ENCODE measurements at places on chromosomes 6 and 20. TPM values are rescaled to one million over a fixed set of nuclear protein-coding genes. Genes with fewer than 3 reads are reported as not detected.
A peak's percentile ranks its signal among the peaks of the same experiment; 100 is the strongest.

- no peaks in the 10 kb centered on the region for H3K4me1 ChIP-seq
- H3K4me3 ChIP-seq, result no peak overlapping the region
These were observed 141.7 kb downstream of the MTFR2 start for GRCh38 chr6:136108361-136108945.

DNA sequence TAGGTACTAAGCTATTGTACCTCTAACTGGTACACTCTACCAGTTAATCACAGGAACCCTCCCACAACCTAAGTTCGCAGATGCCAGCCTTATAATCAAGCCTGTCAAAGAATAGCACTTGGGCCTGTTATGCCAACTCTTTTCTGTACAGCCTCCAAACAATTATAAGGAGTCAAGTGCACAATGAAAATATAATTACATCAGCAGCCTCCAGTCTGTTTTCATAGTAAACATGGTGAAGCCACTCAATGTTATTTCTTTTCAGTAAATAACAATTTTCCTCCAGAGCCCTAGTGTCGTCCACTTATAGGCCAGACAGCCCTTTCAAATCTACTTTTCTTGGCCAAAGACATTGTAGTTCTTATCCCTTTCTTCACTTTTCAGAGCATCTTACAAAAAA lies 82.7 kb upstream of the CARMIL1 start:
- no peak for DNase-seq
- H3K36me3 ChIP-seq, result no peaks in the 10 kb centered on the region
- no peak overlapping the region for H3K4me3 ChIP-seq
- no peaks in the 10 kb centered on the region for H3K27me3 ChIP-seq
- H3K4me1 ChIP-seq, result no peaks in the 10 kb centered on the region

GRCh38 chr20:906001-906520 lies 10.1 kb downstream of the ANGPT4 start:
- H3K36me3 ChIP-seq, result no peaks in the 10 kb centered on the region
- no peaks in the 10 kb centered on the region for H3K27me3 ChIP-seq
- H3K4me3 ChIP-seq, result no peak overlapping the region

GRCh38 chr6:90253631-90254030 lies 43.0 kb downstream of the BACH2 start:
- peaks cover 5% of the 10 kb centered on the region for H3K36me3 ChIP-seq
- no peak overlapping the region for H3K27ac ChIP-seq
- H3K27me3 ChIP-seq, result no peaks in the 10 kb centered on the region
- H3K4me3 ChIP-seq, result no peak overlapping the region
- DNase-seq, result no peak

- H3K4me3 ChIP-seq, result no peak overlapping the region
- peaks cover 3% of the 10 kb centered on the region for H3K4me1 ChIP-seq
- no peak overlapping the region for H3K27ac ChIP-seq
- H3K36me3 ChIP-seq, result peaks cover 2% of the 10 kb centered on the region
- no peaks in the 10 kb centered on the region for H3K27me3 ChIP-seq
These were observed 368.6 kb downstream of the BTBD9 start for GRCh38 chr6:38271081-38271480.

GRCh38 chr20:14984768-14985622 lies 647.6 kb upstream of the FLRT3 start:
- no peaks in the 10 kb centered on the region for H3K27me3 ChIP-seq
- no peak overlapping the region for H3K27ac ChIP-seq
- H3K36me3 ChIP-seq, result no peaks in the 10 kb centered on the region
- H3K4me1 ChIP-seq, result no peaks in the 10 kb centered on the region
- no peak overlapping the region for H3K4me3 ChIP-seq
- DNase-seq, result no peak

GRCh38 chr6:90413867-90414266 lies 117.2 kb upstream of the BACH2 start:
- peak overlapping the region; percentile 35 for H3K4me3 ChIP-seq
- no peaks in the 10 kb centered on the region for H3K27me3 ChIP-seq
- peaks cover 42% of the 10 kb centered on the region for H3K4me1 ChIP-seq
- H3K36me3 ChIP-seq, result no peaks in the 10 kb centered on the region
- no peak overlapping the region for H3K27ac ChIP-seq

The GCNT2 gene
- total RNA-seq, result 1.5 TPM

The SLC22A3 gene
- total RNA-seq, result not detected

The SLC22A16 gene
- not detected for total RNA-seq

The SNX9 gene
- total RNA-seq, result 48.5 TPM
